ENCODE measurements at places on chromosomes 7 and 10.

- no peak for DNase-seq
Observed at GRCh38 chr7:3149231-3149995, 105.7 kb upstream of the CARD11 start.

GRCh38 chr7:1916601-1916970 is 246.5 kb downstream of the ELFN1 start:
- no peak for DNase-seq

GRCh38 chr10:1094112-1095057 is 38.2 kb downstream of the WDR37 start:
- no peak for DNase-seq

DNA sequence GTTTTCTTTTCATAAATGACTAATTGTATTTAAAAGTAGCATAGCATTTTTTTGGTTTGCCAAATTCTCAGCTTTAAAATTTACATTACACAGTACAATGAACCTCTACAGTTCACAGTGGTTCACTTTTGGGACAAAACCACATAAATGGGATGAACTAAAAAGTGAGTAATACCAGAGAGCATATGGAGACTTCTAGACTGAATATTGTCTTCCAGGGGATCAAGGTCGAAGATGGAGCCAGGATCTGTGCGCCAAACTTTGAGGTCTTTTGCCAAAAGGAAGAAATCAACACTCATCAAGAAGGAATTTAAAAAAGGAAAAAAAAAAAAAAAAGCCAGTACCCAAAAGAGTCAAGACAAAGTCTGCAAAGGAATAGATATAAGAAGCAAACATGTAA is 87.5 kb downstream of the NEBL start:
- DNase-seq = no peak

GRCh38 chr7:95102662-95103061 is 195.3 kb downstream of the PPP1R9A start:
- no peak for DNase-seq
